Occipital lobe (tissue), 3 donors: ENCODE measurements at places on chromosomes 5 and 9. TPM values are rescaled to one million over a fixed set of nuclear protein-coding genes. Genes with fewer than 3 reads are reported as not detected.

DNA sequence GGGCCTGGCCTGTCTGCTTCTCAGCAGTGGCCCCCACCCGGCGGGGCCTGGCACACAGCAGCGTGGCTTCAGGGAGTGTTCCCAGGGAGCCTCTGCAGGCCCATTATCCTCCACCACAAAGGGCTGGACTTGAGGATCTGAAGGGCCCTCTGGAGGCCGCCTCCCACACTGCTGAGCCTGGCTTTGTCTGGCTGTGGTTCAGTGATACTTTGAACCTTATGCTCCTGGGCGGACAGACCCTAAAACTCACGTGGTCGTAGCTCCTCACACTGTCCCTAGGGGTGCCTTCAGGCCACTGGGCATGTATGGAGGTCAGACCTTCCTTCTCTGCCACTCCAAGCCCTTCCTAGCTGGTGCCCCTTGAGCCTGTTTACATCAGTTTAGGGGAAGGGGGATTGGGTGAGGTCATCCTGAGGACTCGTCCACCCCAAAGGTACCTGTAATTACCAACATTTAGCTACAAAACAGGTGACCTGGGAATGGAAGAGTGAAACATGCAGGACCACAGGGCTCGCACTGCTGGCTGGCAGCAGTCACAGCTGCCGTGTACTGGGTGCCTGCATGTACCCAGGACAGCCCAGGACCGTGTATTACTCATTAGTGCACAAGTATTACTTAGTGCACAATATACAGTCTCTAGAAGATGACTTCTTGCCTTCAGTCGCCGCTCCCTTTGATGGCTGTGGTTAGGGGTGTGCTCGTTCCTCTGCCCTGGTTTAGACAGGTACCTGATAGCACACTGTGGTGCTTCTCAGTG, 8.5 kb downstream of the GRHPR start:
- peak; percentile 45 for DNase-seq

- no peak for DNase-seq
These were observed 17.0 kb upstream of the IPPK start for GRCh38 chr9:92686954-92687353.

The PCSK5 gene
- total RNA-seq = 16.5 TPM

The ZFP37 gene
- 27.8 TPM for total RNA-seq

GRCh38 chr5:90949469-90950358, 391.1 kb downstream of the ADGRV1 start:
- DNase-seq = no peak

DNA sequence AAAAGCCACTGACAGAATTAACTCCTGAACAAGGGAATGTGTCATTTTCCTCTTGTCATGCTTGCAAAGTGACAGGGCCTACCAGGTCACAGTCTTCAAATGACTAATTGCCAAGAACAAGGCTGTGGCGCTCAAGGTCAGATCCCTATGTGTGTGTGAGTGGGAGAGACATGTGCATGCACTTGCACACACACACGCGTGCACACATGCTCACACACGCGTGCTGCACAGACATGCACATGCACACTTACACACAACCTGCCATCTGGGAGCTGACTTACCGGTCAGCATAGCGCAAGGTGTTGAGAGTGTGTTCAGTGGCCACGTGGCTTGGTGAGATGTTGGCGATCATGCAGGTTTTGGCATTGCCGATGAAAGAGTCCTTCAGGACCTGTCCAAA, 69.8 kb downstream of the KIF24 start:
- DNase-seq = no peak

DNA sequence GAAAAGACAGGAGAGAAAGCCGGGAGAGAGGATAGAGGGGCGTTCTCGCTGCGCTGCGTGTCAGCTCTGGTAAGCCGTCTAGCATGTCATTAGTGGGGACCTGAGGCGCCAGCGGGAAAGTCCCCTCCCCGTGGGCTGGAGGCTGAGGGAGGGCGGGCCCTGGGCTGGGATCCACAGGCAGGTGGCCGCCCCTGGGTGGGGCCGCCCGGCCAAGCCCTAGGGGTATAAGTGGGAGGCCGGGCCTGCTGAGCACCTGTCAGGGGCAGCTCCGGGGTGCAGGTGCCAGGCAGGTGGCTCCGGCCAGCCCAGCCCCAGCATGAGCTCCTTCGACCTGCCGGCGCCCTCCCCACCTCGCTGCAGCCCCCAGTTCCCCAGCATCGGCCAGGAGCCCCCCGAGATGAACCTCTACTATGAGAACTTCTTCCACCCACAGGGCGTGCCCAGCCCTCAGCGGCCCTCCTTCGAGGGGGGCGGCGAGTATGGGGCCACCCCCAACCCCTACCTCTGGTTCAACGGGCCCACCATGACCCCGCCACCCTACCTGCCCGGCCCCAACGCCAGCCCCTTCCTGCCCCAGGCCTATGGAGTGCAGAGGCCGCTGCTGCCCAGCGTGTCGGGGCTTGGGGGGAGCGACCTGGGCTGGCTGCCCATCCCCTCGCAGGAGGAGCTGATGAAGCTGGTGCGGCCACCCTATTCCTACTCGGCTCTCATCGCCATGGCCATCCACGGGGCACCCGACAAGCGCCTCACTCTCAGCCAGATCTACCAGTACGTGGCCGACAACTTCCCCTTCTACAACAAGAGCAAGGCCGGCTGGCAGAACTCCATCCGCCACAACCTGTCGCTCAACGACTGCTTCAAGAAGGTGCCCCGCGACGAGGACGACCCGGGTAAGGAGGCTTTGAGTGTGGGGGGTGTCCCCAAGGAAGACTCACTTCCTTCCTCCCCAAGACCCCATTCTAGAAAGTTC, at the start of gene FOXI1:
Gene FOXI1 (plus strand): TSS at position 256 of the 970 bp plus-strand sequence. CDS start 61 bp downstream, at position 317.
- DNase-seq = no peak

The GARNL3 gene
- 76.4 TPM for total RNA-seq

The LCN1 gene
- total RNA-seq = not detected
